Immature natural killer cell (primary cell): ENCODE measurements at places on chromosomes 7 and 10. TPM values are rescaled to one million over a fixed set of nuclear protein-coding genes. Genes with fewer than 3 reads are reported as not detected.

The CALML3 gene
- not detected for polyA plus RNA-seq

The TRIM50 gene
- polyA plus RNA-seq, result not detected

The TAS2R39 gene
- not detected for polyA plus RNA-seq

The CPVL gene
- 35.4 TPM for polyA plus RNA-seq

The LIPJ gene
- polyA plus RNA-seq, result not detected

The KLF14 gene
- polyA plus RNA-seq, result not detected

The CELF2 gene
- polyA plus RNA-seq, result 95.4 TPM

The MEOX2 gene
- polyA plus RNA-seq, result not detected

The ASB4 gene
- polyA plus RNA-seq, result not detected

The RAPGEF5 gene
- not detected for polyA plus RNA-seq

The IL6 gene
- polyA plus RNA-seq, result not detected

The SSBP1 gene
- 349 TPM for polyA plus RNA-seq

The PPP1R3C gene
- polyA plus RNA-seq, result not detected

The ABCB4 gene
- polyA plus RNA-seq, result not detected

The PKD2L1 gene
- polyA plus RNA-seq, result not detected

The VWA2 gene
- polyA plus RNA-seq, result not detected

The XRCC2 gene
- polyA plus RNA-seq, result not detected

The GPR146 gene
- polyA plus RNA-seq, result 1.9 TPM

The PRKRIP1 gene
- 13.2 TPM for polyA plus RNA-seq

The ANKRD1 gene
- not detected for polyA plus RNA-seq

The ACHE gene
- not detected for polyA plus RNA-seq

The SPDYE16 gene
- 0.07 TPM for polyA plus RNA-seq

The ABCA13 gene
- not detected for polyA plus RNA-seq

The GRID2IP gene
- not detected for polyA plus RNA-seq

The TAC1 gene
- polyA plus RNA-seq, result not detected

The RAB18 gene
- polyA plus RNA-seq, result 109 TPM

The FRMD4A gene
- not detected for polyA plus RNA-seq

The TMEM196 gene
- not detected for polyA plus RNA-seq

The FAM20C gene
- not detected for polyA plus RNA-seq

The SCIN gene
- polyA plus RNA-seq, result not detected

The TMEM225B gene
- polyA plus RNA-seq, result 2.8 TPM
